Cerebellum (tissue), 4 donors: ENCODE measurements at places on chromosomes 5 and 9.

DNA sequence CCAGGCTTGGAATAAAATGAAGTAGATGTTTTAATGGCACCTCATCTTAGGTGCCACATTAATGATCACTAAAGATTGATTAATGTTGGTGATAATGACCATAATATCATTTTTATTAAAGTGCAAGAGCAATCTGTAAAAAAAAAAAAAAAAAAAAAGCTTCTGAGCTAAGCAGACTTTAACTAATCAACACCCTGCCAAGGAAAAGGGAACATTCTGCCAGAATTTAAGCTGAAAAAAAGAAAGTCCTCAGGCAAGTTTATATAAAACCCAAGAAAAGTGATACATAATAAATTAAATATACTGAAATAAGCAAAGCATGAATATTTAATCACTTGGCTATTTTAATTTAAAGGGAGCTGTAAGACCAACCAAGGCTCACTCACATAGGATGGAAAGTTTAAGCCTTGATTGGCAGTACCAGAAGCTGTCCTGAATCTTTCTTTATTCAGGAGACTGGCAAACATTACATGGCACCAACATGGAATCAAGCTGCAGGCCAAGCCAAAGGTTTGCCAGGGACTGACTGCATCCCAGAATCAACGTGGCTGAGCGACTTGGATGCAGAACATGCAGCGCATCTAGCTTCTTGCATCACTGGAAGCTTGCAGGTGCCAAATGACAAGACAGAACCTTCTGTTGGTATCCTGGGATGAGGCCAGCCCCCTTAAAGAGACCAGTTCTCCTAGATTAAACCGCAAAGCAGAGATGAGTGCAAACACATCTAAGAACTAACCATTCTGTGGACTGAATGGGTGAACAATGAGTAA lies 413.6 kb downstream of the ENC1 start:
- peak; percentile 46 for DNase-seq

DNA sequence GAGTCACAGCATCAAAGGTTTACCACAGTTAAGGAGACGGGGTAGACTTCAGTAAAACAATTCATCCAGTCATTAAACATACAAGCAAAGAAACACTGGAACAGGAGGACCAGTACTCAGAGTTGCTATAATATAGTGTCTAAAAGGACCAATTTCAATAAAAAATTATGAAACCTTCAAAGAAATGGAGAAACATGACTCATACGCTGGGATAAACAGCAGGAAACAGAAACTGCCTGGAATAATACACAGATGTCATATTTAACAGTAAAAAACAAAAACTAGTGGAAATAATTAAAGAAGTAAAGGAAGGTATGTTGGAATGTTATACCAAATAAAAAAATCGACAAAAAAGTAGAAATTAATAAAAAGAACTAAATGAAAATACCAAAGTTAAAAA lies 1075.9 kb downstream of the NR2F1-AS1 start:
- DNase-seq: no peak

DNA sequence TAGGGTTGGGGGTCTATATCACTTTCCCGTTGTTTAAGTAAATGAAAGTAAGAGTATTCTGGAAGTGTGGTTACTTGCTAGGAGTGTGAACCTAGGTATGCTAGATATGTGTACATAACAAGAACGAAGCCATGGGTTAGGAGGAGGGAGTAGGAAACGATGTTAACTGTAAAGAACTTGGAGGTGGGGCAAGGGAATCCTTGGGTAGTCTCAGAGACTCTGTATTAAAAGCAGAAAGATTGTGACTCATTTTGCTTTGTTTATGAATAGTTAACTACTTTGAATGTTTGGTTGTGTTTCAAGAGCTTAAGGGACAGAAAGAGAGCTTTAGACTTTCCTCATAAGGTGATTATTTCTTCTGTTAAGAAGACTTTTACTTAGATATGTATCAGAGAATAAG lies 59.9 kb downstream of the TMEM252 start:
- no peak for DNase-seq

- DNase-seq: no peak
Observed at GRCh38 chr5:160441311-160441781, 19.7 kb downstream of the PTTG1 start.

- DNase-seq: no peak
Observed at GRCh38 chr5:16930496-16930895, 5.6 kb downstream of the MYO10 start.
